ENCODE measurements at places on chromosomes 11 and 22.

- DNase-seq, result no peak
Measured at GRCh38 chr11:76902121-76903014, 41.6 kb downstream of the ACER3 start.

GRCh38 chr22:31284281-31285155 is 7.8 kb downstream of the PIK3IP1 start:
- no peak for DNase-seq

- DNase-seq, result no peak
Measured at GRCh38 chr11:76736266-76736665, 46.9 kb upstream of the TSKU start.

DNA sequence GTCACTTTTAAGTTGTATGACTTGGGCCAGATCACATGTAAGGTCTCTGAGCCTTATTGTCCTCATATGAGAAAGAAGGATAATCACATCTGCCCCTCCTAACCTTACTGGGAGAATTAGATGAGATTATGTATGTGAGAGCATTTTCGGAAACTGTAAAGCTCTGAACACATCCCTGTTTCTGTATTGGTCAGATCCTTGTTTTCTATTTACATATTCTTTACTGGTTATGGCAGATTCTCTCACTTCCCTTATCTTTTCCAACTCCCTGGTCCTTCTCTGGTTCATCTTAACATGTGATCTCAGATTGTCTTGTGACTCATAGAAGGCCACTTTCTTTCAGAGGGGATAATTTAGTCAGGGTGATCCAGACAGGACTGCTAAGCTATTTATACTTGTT is 41.8 kb downstream of the CCDC81 start:
- DNase-seq, result no peak

- DNase-seq, result no peak
Measured at GRCh38 chr22:40107244-40107643, 70.5 kb upstream of the TNRC6B start.

DNA sequence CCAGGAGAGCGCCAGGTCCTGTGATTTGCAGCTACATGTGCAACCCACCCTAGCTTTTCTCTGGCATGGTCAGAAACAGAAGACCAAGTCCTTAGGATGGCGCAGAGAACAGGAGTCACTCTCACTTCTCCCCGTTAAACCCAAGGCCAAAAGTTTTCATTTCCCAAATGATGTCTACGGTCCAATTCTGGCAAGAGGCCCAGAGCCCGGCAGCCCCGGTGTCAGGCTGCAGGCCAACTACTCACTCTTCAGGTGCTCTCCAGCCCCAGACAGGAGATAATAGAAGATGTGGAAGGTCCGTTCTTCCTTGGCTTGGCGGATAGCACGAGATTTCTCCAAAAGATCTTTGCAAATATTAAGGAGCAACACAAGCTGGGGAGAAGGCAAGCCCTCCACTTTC is 67.2 kb downstream of the MYH9 start:
- no peak for DNase-seq

DNA sequence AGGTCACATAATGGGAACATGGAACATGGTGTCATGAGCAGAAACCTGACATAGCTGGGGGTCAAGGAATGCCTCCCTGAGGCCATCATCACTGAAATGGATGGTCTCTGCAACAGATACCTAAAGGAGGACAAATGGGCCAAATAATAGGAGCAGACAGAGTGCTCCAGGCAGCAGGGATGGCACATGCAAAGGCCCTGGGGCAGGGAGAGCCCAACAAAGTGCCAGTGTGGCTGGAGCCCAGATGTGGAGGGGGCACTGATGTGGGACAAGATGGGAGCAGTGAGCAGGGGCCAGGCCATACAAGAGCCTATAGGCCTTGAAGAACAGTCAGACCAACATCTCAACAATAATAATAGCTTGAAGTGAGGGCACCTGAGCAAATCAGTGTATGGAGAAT is 497.8 kb downstream of the MN1 start:
- no peak for DNase-seq

GRCh38 chr11:65496304-65497140 is 2.3 kb upstream of the MALAT1 start:
- DNase-seq, result peak; percentile 72

DNA sequence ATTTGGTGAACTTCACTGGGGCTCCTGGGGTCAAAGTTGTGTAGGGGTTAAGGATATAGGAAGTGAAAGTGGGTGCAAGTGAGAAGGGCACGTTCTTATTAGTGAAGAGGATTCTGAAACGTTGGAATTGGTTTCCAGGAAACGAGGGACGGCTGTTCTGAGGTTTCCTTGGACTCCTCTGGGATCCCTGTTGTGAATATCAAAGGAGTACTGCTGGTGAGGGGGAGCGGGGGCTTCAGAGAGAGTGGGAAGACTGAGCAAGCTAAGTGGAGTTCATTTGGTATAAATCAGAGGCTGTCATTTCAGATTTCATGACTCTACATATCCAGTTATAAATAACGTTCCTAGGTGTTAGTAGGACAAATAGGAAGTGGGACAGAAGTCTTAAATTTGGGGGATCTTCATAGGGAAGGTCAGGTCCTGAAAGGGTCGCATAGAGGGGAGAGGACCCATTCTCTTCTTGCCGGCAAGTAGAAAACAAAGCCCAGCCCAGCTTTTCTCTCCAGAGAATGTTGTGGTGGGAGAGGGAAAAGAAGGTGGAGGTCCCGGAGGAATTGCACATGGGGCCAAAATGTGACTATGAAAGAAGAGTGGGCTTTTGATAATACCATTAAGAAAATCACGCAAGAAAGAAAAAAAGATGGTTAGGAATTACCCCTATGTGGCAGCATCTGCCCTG is 1.1 kb upstream of the NELL1 start:
- no peak for DNase-seq

DNA sequence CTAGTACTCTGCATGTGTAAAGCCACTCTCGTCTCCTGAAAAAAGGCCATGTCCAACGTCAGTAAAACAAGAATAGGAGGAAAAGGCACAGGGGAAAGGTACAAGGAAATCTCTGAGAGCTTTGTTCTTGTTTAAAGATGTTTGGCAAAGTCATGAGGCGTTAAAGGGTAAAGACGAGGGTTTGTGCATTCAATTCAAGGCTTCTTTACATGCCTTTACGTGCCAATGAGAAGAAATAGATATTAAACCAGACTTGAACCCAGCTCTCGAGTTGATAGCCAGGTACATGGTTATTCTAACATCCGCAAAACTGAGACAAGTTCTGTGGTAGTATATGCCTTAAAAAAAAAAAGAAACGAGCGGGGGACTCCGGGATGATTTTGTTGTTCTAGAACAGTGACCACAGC is 704 bp upstream of the CFL1 start:
- DNase-seq, result no peak

GRCh38 chr11:31617246-31617645 is 107.7 kb downstream of the ELP4 start:
- DNase-seq, result no peak

DNA sequence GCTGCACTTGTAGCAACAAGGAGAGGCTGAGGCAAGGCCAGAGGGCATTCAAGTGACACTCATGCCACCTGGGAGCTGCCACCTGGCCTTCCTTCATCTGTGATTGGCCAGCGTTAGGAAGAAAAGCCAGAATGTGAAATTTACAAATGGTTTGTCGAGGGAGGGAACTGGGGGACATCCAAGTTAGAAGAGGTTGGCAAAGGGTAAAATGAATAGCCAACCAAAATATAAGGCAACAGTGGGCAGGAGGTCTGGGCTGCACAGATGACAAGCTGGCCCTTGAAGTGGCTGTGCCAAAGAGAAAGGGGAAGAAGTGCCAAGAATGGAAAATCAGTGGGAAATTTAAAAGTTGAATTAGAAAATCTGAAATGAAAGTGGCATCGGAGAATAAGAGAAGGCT is 221.4 kb downstream of the C11orf91 start:
- no peak for DNase-seq

- DNase-seq, result peak; percentile 81
Measured at GRCh38 chr11:68257477-68258362, 14.1 kb downstream of the C11orf24 start.

- DNase-seq, result peak; percentile 72
Measured at GRCh38 chr11:63945477-63946163, 6.8 kb downstream of the NAA40 start.

GRCh38 chr11:68295271-68295670 is 17.1 kb upstream of the LRP5 start:
- no peak for DNase-seq

DNA sequence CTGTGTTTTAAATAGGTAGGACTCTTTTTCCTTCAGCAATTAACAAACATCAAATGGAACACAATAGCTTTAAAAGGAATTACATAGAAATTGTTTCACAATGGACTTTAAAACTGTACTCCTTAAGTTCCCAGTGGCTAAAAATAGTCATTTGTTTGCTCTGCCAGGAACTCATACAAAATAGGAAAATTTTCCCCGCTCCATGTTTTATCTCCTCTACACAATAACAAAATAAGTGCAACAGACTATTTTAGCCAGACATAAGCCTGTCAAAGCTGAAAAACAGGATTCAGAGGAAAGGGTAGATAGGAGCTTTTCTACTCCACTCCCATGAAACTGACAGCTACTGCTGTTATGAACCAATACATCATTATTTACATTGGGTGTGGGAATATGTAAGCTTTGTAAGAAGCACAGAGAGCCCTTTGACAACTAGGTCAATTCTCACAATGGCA is 90.1 kb downstream of the STK33 start:
- no peak for DNase-seq

DNA sequence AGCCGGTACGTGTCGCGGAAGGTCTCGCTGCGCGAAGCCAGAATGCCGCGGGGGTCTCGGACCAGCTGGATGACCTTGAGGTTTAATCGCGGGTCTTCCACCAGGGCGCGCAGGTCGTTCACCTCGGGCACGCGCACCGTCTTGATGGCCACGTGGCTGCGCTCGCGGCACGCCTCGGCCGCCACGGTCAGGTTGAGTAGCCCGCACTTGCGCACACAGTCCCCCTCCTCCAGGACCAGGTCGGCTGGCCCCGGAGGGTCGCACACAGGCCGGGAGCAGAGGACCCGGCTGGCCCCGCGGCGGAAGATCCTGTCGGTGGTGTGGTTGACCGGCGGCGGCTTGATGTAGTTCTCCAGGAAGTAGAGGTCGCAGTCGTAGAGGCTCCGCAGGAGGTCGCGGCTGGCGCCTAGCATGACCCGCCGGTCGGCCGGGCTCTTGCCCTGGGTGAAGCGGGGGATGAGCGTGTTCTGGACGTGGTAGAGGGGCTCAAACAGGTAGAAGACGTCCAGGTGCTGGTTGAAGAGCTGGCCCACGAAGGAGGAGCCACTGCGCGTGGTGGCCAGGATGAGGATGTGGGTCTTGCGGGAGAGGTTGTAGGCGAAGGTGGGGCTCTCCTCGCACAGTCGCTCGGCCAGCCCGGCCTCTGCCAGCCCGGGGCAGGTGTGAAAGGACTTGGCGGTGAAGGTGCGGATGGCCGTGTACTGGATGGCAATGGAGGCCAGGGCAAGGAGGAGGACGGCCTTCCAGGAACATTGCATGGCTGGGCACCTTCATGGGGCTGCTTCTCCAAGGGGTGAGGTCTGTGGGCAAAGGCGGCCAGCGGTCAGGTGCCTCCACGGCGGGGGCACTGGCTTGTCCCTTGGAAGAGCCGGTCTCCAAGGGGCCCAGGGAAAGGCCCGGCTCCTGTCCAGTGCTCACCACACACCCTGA is 15.0 kb downstream of the CHST1 start:
- no peak for DNase-seq

GRCh38 chr11:8068605-8069221 is 12.3 kb upstream of the TUB start:
- DNase-seq, result no peak

DNA sequence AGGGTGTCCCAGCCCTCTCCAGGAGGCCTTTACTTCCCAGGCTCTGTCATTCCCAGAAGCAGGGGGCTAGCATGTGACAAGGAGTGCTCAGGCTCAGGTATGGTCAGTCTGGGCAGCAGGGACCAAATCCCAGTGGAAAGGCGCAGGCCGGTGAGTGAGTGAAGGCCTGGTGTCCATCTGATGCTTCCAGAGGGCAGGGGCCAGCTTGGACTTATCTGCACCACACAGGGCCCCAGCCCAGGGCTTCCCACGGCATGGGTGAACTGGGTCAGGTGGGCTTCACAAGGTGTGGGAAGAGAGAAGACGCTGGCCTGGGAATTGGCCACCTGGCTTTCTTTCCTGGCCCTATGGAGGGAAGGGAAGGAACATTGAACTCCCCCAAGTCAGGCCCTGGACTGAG is 20.4 kb upstream of the APOBEC3A start:
- DNase-seq, result no peak

GRCh38 chr11:20131788-20132666 is 28.2 kb downstream of the DBX1 start:
- DNase-seq, result peak; percentile 63

DNA sequence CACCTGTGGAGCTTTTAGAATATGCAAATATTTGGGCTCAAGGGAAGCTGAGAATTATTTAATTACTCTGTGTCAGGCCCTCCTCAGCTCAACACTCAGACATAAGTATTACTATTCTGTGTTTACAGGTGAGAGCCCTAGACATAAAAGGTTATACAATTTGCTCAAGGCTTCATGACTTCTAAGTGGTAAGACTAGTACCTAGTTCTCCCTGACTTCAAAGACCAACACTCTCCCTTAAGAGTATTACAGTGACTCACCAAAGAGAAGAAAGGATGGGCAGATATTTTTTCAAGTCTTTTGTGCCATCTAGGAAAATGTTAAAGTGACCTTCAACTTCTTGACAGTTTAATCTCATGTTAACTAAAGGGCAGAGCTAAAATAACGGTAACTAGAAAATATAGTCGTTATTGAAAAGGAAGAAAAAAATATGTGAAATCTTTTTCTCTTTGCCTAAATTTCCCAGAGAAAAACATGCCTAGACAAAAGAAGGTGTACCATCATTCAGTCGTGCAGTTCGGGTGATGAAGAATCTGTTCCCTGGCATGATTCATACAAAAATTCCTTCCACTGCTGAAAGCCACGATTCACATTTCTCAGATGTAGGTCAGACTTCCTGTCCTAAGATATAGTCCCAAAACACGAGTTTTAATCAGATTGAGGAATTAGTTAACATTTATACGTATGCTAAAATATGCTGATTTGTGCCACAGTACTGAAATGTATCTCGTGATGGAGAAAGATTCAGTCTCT is 849.1 kb upstream of the API5 start:
- no peak for DNase-seq

GRCh38 chr11:75105462-75105925 is 8.8 kb upstream of the OR2AT4 start:
- DNase-seq, result no peak

GRCh38 chr11:29352273-29352795 is 664.5 kb downstream of the KCNA4 start:
- no peak for DNase-seq

DNA sequence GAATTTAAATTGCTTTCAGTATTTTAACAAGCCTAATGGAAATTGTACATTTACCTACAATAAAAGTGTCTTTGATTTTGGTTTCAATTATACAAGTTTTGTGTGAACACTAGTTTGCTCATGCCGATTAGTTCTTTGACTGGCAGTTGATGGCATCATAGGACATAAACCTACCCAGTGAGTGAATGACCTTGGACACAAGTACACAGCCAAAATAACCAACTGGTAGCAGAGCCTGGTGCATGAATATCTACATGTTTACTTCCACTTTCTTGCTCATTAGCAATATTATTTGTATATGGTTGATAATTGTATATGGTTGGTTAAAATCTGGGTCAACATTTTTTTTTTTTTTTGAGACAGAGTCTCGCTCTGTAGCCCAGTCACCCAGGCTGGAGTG is 37.8 kb downstream of the STIM1 start:
- no peak for DNase-seq

- DNase-seq, result no peak
Measured at GRCh38 chr22:43889860-43890253, 2.0 kb downstream of the PNPLA5 start.
